Activated CD8-positive, alpha-beta memory T cell treated with anti-CD3 and anti-CD28 coated beads for 4 hours (primary cell): ENCODE measurements at places on chromosomes 2 and 18.

- no peak for DNase-seq
Observed at GRCh38 chr2:216002693-216003092, 10.7 kb downstream of the MREG start.

DNA sequence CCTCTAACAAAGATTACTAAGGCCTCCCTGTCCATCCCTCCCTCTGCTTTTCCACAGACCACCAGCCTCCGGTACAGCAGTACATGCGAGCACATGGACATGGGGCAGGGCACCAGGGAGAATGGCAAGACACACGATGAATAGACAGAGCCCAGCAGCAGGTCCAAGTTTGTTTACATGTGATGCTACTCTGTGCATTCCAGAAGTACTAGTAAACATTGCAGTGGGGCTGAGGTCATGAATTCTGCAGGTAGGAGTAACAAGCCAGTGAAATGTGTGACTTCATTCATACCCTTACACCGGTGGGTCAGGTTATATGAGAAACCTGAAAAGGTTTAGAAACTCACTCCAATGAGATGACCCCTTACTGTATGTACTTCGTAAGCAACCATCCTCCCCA lies 205.7 kb downstream of the BCL11A start:
- no peak for DNase-seq

DNA sequence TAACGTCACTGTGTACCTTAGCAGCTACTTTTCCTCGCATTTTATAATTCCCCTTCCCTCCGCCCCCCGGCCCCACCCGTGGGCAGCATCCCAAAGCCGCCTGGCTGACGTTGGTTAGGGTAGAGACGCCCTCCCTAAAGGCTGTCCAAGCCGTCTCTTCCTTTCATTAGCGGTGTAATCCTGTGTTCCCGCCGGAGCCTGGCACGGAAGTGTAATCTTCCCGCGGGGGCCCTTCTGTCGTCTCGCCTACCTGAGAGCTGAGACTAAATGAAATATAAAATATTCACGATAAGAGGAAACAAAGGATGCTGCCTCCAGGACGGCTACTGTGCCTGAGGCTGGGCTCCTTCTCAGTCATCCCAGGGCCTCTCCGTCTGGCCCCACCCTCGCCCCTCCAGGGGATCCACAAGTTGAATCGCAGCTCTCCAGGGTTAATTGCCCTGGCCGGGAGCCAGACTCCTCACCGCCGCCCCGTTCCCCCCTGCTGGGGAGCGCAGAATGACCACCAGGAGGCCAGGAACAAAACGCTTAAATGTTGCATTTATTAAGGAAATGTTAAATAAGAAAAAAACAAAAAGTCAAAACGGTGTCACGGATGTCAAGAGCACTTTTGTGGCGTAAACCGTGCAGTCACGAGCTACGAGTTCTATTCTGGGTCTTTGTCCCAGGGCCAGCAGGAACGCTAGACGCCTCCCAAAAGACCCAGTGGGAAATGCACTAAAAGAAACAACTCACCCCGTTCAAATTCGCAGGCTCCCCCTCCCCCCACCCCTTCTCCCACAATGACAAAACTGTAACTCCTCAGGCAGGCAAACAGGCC lies 1.5 kb downstream of the RPRM start:
- no peak for DNase-seq

DNA sequence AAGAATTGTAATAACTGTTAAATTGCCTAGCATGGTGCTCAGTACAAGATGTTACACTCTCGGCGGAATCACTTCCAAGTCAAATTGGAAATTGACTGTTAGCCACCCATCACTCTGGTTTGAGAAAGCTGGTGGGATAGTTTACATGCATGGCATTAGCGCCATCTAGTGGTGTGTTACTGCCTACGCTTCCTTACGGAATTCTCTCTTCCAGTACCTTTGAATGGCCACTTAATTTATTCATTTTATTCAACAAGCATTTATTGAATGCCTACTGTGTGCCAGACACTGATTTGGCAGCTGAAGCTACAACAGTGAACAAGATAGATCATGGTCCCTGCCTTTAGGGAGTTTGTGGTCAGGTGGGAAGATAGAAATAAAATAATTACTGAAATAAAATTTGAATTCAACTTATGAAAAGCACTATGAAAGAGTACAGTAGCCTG lies 171.2 kb downstream of the TMEM247 start:
- DNase-seq: peak; percentile 40

DNA sequence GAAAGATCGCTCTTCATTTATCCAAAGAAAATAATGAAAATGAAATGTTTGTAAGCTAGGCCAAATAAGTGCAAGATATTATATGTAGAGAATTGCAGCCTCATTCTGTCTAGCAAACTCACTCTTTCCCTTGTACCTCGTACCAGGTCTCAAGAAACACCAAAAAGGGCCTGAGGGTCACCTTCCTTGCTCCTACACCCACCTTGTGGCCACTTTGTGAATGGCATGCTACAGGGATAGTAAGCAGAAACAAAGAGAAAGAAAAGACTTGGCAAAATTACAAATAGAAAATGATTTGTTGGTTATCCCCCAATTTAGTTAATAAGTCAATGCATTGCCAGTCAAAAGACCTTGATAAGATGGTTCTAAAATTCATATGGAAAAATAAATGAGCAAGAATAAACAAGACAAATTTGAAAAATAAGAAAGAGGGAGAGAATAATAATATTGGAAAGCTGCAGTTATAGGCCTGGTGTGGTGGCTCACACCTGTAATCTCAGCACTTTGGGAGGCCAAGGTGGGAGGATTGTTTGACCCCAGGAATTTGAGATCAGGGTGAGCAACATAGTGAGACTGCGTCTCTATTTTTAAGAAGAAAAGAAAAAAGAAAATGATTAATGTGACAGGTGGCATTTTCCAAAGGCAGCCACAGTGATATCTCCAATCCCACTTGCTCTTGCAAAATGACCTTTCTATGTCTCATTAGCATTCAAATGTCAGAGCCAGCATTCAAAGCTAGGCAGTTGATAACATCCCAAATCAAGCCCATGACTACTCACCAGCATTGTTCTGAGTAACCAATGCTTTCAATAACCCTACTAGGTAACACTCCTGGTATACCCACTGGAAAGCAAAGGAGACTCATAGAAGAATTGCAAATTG lies 38.8 kb upstream of the BMP10 start:
- DNase-seq: peak; percentile 57

- no peak for DNase-seq
Observed at GRCh38 chr2:132497591-132497990, 81.0 kb downstream of the GPR39 start.

DNA sequence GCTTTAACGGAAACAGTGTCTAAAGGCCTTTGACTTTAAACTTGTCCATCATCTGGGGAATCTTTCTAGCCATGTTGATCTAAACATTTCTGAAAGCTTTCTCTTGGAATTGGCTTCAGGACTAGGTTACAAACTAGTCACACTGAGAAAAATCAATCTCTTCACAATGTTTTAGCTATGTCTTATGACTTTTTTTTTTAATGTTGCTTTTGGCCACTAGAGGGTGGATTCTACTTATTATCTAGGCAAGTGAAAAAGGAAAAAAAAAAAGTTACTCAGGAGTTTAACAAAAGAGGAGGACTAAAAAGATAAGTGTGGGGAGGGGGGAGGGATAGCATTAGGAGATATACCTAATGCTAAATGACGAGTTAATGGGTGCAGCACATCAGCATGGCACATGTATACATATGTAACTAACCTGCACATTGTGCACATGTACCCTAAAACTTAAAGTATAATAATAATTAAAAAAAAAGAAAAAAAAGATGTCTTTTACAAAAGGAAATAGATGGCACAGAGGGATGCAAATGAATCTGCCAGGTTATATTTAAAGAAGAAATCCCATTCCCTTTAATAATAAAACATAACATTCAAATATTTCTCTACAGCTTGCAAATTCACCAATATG lies 160.4 kb upstream of the PID1 start:
- no peak for DNase-seq

- no peak for DNase-seq
Observed at GRCh38 chr2:208392300-208392699, 14.3 kb upstream of the PTH2R start.

GRCh38 chr2:136217996-136218395 lies 100.0 kb upstream of the CXCR4 start:
- no peak for DNase-seq
